ENCODE measurements at places on chromosomes 2 and 18. TPM values are rescaled to one million over a fixed set of nuclear protein-coding genes. Genes with fewer than 3 reads are reported as not detected.

- no peak for DNase-seq
Observed at GRCh38 chr2:204061241-204061640, 124.7 kb downstream of the ICOS start.

GRCh38 chr18:79717059-79717458 lies 37.5 kb downstream of the CTDP1 start:
- DNase-seq, result no peak

- DNase-seq, result no peak
Observed at GRCh38 chr2:240925191-240925567, 19.0 kb downstream of the CROCC2 start.

GRCh38 chr2:231795525-231796327 lies 9.5 kb downstream of the COPS7B start:
- DNase-seq, result peak; percentile 65

DNA sequence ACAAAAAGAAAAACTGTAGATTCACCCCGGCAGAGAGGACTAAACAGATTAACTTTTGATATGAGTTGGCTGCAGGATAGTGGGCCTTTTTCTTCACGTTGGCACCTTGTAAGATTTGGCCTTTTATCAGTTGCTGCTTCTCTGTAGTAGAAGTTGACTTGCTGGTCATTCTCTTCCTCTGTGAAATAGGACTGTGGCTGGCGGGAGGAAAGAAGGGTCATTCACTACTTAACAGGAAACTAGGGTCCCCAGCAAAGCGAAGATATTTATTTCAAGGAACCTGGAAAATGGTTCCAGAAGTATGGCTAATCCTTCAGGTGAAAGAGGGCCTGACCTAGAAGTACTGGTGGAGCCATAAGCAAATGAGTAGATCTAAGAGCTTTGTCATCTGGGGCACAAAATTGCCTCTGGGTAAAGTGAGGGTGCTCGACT lies 383 bp upstream of the ATP5MC3 start:
- no peak for DNase-seq

DNA sequence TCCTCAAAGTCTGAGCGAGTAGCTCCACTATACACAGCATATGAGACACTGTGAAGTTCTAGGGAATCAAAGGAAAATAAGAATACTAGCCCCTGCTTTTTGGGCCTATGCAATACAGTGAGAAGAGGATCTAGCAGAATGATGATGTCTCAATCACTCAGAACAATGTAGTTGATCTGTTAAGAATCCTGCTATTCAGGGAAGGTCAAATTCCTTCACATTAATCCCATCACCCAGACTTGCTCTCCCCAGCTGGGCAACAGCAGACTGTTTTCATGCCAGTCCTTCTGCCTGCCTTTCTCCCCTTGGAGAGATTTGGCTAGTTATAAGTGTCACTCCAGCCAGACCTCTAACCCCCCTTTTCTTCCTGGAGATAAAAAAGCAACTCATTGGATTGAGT lies 230.0 kb upstream of the EPHA4 start:
- no peak for DNase-seq

DNA sequence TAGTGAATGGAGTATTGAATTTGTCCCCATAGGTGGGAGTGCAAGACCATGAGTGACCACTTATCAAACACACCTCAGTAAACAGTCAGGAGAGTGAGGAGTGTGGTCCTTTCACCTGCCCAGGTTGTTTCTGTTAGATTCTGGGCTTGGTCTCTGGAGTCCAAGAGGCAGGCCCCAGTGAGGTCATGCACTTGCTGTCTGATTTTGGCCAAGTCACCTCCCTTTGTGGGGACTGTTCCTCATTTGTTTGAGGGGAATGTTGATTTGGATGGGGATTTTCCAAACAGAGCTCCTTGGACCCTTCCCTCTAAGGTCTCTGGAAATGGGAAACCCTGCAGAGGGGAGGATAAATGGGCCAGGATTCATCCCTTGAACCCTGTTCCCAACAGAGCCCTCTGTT lies 7.3 kb downstream of the IL1RN start:
- no peak for DNase-seq

Gene APCDD1
- 2.4 TPM for total RNA-seq

- no peak for DNase-seq
Observed at GRCh38 chr2:20015482-20016083, 3.1 kb upstream of the MATN3 start.

- no peak for DNase-seq
Observed at GRCh38 chr2:7609556-7609955, 692.3 kb downstream of the RNF144A start.

GRCh38 chr2:39558906-39559305 lies 106.8 kb upstream of the TMEM178A start:
- DNase-seq, result no peak

Gene DLX1
- total RNA-seq, result 5.7 TPM

GRCh38 chr2:224032283-224032682 lies 6.8 kb downstream of the SERPINE2 start:
- no peak for DNase-seq

Gene FOXD4L1
- not detected for total RNA-seq

- DNase-seq, result peak; percentile 99
Observed at GRCh38 chr2:175167792-175168563, at the start of gene ATF2. TSS of gene ATF2 (minus strand) at chr2:175168203. CDS start at chr2:175136443, 31,760 bp downstream.

DNA sequence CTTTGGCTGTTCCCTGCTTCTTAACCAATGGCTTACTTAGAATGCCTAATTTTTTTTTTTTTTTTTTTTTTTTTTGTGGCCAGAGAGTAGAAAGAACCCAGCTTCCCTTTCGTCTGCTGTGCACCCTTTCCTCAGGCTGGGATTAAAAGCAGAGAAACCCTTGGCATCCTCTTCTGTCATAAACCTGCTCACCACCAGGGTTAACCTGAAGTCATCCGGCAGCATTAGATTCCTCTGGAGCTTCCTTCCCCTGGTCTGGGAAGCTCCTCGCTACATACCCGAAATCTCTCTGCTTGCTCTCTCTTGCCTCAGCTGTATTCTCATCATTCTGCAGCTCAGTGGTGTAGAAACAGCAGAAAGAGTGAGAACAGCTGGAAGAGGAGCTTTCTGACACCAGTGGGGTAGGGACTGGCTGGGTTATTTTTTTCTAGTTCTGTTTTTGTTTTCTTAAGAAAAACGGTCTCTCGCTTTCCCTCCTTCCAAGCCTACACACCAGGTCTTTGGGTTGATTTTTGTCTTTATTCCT lies 339.0 kb upstream of the MEIS1 start:
- no peak for DNase-seq

- DNase-seq, result no peak
Observed at GRCh38 chr2:118348380-118349034, 260.2 kb downstream of the INSIG2 start.

Gene NT5DC4
- not detected for total RNA-seq

DNA sequence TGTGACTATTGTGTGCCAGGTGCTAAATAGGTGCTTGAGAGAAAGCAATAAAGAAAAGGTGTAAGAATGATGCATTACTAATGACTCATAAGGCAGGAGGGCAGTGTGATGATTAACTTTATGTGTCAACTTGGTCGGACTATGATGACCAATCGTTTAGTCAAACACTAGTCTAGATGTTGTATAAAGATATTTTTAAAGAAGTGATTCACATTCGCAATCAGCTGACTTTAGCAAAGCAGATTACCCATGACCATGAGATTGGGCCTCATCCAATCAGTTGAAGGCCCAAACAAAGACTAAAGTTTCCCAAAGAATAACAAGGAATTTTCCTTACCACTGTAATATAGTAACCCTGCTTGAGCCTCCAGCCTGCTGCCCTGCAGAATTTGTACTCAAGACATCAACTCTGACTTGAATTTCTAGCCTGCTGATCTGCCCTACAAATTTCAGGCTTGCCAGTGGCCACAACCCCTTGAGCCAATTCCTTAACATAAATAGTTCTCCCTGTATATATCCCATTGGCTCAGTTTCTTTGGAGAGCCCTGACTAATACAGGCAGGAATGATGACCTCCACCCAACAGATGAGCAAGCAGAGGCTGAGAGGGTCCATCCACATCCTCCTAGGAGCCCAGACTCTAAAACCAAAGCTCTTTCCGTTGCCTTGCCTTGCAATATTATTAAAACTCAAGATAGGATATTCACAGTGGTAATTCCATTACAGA lies 132.6 kb downstream of the ACTR3 start:
- peak; percentile 82 for DNase-seq

Gene M1AP
- total RNA-seq, result not detected

- DNase-seq, result no peak
Observed at GRCh38 chr18:78422336-78422735, 557.3 kb upstream of the SALL3 start.

DNA sequence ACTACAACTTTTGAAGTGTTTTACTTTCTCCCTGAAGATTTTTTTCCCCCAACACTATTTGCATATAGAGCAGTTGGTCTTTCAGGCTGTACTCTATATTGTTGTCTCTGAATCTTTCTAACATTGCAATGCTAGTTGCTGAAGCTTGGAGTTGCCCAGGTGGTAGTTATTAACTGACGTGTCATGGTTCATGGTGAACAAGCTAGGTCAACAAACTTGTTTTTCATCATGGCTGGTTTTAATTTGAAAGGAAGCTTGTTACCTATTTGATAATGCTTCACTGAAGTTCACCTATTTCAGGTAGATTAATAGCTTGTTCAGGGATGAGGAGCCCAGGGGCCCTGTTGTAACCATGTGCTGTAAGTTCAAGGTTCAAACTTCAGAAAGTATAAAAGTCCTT lies 158.8 kb upstream of the ZEB2 start:
- no peak for DNase-seq

DNA sequence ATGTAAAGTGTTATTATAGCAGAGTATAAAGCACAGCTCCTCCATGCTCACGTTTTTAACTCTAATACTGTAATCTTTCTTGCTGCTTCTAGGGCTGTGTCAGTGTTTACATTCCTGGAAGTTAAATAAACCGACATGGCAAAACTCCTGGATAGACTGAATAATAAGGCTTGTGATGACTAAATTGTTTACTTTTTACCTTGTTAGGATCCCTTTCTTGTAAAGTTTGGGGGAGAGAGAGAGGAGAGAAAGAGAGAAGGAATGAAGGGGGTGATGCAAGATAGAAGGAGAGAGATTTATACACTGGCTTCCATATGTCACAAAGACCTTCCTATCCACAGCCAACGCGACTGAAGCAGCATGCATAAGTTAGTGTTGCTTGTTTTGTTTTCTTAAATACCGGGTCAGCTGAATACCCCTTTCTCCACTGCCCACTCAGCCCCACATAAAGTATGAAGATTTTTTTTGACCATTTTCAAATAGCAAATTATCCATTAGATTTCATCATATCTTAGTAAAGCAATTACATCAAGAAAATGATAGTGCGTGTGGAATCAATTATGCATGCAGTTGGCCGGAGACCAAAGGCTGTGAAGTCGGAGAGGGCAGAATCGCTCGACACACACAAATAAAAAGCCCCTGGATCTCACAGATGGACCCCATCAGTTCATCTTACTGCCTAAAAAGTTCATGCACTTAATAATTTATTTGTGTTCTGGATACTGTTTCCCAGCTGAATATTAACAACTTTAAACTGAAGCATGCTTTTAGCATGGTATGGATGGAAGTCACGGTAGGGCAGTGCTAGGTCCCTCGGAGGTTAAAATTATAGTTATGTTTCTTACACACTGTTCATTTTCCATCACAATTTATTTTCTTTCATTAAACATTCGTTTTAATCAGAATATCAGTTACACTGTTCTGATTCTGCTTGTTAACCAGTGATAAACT lies 20.1 kb downstream of the BCL11A start:
- no peak for DNase-seq

Gene STON1
- 2.2 TPM for total RNA-seq

DNA sequence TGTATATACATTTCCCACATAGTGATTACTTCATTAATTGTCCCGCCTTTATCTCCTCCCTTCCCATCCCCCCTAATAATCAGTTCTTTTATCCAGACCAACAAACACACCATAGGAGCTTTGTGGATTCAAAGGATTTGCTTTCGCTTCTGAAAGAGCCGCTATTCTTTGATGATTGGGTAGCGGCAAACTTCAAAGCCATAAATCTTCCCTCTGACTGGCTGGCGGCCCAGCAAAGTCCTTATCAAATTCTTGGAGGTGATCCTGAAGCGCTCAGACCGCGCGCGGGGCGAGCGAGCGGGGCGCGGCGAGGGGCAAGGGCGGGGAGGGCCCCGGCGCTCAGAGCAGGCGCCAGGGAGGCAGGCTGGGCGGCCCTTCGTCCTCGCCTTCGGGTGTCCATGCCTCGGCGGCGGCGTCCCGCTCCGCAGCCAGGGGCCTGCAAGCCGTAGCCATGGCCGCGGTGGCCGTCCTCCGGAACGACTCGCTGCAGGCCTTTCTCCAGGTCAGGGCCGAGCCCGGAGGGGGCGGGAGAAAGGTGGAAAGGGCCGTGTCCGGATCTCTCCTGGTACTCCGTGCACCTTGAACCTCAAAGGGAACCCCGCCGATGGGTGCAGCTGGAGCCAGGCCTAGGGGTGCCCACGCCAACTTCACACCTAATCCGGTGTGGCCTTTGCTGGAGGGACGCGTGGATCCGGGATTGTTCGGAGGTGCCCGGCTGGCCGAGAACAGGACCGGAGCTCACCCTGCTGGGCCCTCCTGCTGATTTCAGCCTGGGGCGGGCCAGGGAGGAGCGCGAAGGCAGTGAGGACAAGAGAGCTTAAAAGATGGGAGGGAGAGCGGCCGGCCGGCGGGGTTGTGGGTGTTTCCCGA lies at the start of gene SP5:
Gene SP5 (plus strand): TSS at position 276 of the 870 bp plus-strand sequence. CDS start 176 bp downstream, at position 452.
- DNase-seq, result peak; percentile 34

Gene LINC00305
- not detected for total RNA-seq

DNA sequence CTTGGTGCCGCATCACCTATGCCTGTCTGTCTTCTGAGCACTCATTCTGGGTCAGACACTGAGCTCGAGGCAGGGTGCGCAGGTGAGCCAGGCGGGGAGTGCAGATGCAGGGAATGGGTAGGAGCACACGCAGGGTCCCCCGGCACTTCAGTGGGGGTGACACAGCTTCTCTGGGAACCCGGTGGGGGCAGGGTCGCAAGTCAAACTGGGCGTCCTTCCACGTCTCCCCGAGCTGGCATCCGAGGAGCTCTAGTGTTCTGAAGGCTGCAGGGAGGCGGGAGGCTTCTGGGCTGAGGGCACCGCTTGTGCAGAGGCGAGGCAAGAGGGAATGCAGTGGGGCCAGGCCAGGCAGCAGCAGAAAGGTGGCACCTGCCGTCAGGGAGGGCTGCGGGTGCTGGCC lies 86.0 kb downstream of the DGKD start:
- DNase-seq, result no peak

- DNase-seq, result no peak
Observed at GRCh38 chr2:150012986-150013385, 425.4 kb upstream of the MMADHC start.

GRCh38 chr2:73112913-73113854 lies at the start of gene RAB11FIP5:
TSS of gene RAB11FIP5 (minus strand) at chr2:73112948. CDS start at chr2:73112777, 171 bp downstream.
- peak; percentile 87 for DNase-seq

DNA sequence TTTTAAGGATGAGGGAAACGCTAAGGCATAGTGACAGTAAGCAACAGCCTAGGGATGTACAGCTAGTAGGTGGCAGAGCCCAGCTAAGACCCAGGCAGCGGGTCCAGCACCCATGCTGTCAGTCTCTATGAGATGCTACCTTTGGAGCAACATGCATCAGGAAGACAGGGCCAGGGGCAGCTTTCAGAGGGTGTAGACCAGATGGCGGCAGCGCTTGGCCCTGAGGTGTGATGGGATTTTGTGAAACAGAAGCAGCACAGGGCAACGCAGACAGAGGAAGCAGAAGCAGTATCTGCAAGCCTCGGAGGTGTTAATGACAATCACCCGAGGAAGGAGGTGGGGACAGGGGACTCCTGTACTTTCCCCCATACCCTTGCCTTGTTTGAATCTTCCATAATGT lies 43.2 kb downstream of the SDC1 start:
- DNase-seq, result no peak
